ENCODE measurements at places on chromosomes 16 and 17.

- no peak overlapping the region for H3K27ac ChIP-seq
- no peak for DNase-seq
- H3K4me1 ChIP-seq, result peaks cover 7% of the 10 kb centered on the region
- peaks cover 45% of the 10 kb centered on the region for H3K27me3 ChIP-seq
These were observed 2.2 kb downstream of the KCNH6 start for GRCh38 chr17:63525190-63525946.

GRCh38 chr17:56822725-56823124 is 11.0 kb downstream of the C17orf67 start:
- peaks cover 12% of the 10 kb centered on the region for H3K4me1 ChIP-seq
- no peaks in the 10 kb centered on the region for H3K27me3 ChIP-seq
- H3K36me3 ChIP-seq, result peaks cover 7% of the 10 kb centered on the region
- peak overlapping the region; percentile 47 for H3K27ac ChIP-seq
- H3K4me3 ChIP-seq, result no peak overlapping the region
- no peak for DNase-seq

DNA sequence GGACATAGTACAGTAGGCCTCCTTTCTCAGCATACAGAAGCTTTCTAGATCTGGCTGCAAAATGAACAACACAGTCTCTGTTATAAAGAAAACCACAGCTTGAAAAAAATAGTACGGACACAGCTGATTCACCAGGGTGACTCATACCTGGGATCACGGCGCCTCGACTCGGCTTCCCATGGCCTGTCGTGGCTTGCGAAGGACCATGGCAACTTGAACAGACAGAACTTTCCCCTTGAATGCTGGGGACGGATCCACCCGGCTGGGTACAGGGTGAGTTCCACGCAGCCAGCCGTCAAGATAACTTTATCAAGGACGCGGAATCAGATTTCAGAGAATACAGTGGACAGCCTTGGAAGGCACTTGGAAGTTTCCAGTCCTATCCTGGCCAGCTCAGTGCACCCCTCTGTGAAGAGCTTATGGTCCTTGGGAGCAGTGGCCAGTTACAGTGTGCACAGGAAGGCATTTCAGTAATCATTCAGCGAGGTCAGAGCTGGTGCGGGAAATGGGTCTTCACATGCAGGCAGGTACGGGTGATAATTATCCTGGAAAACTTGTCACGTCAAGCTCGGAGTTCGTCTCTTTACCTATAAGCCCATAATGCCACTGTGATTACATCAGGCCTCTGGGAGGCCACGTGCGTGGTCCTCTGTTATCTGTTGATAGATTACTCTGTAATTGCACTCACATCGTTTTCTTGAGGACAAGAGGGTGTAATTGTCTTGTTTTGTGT is 57.9 kb upstream of the MAF start:
- no peak overlapping the region for H3K4me3 ChIP-seq
- no peaks in the 10 kb centered on the region for H3K36me3 ChIP-seq
- H3K27ac ChIP-seq, result no peak overlapping the region
- H3K4me1 ChIP-seq, result no peaks in the 10 kb centered on the region
- no peak for DNase-seq

- no peak overlapping the region for H3K4me3 ChIP-seq
- DNase-seq, result no peak
- peaks cover 46% of the 10 kb centered on the region for H3K36me3 ChIP-seq
- peaks cover 22% of the 10 kb centered on the region for H3K4me1 ChIP-seq
- no peaks in the 10 kb centered on the region for H3K27me3 ChIP-seq
These were observed 17.0 kb downstream of the ACSF3 start for GRCh38 chr16:89110641-89111040.

DNA sequence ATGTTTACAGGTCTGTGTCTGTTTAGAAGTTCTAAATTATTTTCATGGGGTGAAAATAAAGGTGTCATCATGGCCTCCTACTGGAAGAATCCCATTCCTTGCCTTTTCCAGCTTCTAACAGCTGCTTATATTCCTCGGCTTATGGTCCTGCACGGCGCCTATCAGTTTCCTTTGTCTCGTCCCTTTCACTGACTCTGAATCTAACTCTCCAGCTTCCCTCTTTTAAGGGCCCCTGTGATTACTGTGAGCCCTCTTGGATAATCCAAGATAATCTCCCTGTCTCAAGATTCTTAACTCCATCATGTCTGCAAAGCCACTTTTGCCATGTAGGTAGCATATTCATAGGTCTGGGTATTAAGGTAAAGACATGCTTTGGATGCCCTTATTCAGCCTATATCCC is 441.0 kb upstream of the ERCC4 start:
- H3K27ac ChIP-seq, result no peak overlapping the region
- H3K4me1 ChIP-seq, result no peaks in the 10 kb centered on the region
- no peak for DNase-seq
- no peak overlapping the region for H3K4me3 ChIP-seq

DNA sequence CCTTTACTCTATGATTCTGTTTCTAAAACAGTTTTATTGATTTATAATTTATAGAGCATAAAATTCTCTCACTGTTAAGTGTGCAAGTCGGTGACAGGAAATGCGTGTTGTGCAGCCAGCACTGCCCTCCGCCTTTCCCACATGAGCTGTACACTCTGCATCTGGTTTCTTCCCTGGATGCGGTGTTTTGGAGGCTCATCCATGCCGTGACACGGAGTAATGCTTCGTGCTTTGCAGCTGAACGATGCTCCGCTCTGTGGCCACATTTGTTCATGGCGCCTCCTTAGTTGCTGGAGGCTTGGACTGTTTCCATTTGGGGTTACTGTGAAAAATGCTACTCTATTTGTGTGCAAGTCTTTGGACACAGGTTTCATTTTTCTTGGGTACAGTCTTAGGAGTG is 7.2 kb upstream of the IGFALS start:
- no peak for DNase-seq
- H3K4me1 ChIP-seq, result no peaks in the 10 kb centered on the region
- no peak overlapping the region for H3K27ac ChIP-seq
- no peaks in the 10 kb centered on the region for H3K27me3 ChIP-seq

- no peak for DNase-seq
- H3K36me3 ChIP-seq, result peaks cover 3% of the 10 kb centered on the region
- H3K27ac ChIP-seq, result no peak overlapping the region
These were observed 28.7 kb upstream of the MYO15B start for GRCh38 chr17:75558666-75559530.

Measured in stimulated activated naive B cell treated with anti-CD40 and anti-IgM and Interleukin-4, amounts not matched to agents 10 μg/mL and 1 μg/mL and 100 μg/mL, for 72 hours (primary cell).